ENCODE measurements at places on chromosomes 2 and 18.

- DNase-seq: no peak
These were observed 163.3 kb downstream of the KLHL29 start for GRCh38 chr2:23548143-23548769.

GRCh38 chr2:161135951-161136593 lies 24.2 kb upstream of the TANK start:
- DNase-seq: peak; percentile 24

DNA sequence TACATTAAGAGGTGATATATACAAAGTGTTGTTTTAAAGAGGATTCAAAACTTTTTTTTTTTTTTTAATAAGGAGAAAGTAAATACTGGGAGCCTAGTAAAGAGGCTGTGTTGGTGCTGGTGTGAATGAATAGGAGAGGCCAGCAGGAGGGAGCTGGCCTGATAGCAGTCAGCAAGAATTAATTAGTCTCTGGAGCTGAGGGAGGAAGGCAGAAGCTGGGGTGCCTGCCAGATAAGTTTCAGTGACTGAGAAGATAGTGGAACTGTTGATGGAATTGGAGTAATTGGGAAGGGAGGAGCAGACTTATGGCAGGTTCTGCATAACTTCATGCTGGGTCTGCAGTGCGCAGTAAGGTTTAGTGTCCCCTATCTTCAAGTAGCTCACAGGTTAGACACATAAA lies 36.2 kb upstream of the SNORC start:
- no peak for DNase-seq

DNA sequence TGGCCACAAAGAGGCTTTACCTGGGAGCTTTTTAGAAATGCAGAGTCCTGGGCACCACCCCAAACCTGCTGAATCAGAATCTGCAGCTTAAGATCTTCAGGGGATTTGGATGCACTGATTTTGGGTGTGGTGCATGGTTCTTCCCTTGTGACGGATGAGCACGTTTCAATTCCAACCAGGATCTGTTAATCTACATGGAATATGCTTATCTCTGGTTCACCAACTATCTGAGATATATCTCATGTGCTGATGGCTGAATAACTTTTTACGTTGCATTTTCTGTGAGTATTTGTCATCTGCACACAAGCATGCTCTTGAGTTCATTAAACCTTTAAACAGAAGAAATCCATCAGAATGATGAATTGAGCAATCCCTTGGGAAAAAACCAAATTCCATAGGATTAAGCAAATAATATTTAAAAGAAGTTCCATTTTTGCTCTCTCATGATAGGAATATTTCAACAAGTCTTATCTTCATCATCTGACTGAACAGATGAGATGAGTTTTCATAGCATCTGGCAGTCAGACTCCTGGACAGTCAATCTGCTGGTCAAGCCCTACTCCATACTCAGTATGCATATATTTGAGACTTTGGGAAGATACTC lies 120.6 kb downstream of the PLB1 start:
- DNase-seq: no peak

DNA sequence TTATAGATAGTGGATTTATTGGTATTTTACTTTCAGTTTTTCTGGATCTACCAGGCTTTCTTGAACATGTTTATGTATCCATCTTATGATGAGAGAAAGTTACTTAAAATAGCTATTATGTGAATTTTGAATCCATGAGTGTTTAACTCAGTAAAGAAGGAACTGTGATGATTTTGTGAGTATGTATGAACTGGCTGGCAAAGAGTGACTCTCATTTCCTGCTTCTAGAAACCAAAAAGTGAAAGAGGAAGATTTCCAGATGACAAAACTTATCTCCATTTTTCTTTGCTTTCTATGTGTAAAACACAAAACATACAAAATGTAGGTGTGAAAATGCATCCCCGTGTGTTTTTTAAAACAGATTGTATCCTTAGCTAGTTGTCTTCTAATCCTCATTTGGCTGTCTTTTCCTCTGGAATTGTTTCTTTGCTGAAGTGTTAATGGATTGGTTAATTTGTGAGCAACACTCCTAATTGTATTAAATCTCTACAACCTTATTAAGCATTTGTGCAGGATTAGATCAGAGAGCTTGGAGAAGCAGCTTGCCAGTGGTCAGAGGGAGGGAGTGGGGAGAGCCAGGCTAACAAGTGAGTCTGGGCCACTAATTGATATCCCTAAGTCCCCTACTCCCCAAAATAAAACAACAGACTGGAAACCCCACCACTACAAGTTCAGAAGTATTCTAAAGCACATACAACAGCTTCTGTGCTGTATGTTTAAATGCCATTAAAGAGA lies 23.9 kb downstream of the PTPRM start:
- DNase-seq: peak; percentile 45

- DNase-seq: no peak
These were observed 40.2 kb downstream of the POLR1A start for GRCh38 chr2:86065512-86065911.

GRCh38 chr2:191446910-191447309 lies 201.7 kb downstream of the MYO1B start:
- no peak for DNase-seq

DNA sequence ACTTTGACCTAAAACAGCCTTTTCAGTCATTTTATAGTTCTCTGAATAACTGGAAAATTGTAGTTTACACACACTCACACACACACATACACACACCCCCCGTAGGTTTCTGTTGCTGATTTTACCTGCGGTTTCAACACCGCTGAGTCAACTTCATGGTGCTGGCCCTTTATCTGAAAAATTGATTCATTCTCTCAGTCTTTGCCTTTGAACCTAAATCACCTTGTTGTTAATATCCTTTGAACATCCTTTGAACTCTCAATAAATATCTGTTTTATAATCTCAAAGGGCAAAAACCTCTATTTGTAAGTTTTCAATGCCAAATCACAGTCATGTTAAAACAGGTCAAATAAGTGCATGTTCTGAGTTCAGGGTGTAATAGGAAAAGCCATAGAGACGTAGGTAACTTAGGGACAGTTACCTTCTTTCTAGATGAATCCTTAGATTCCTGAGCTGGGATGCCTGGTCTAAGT lies 109.0 kb upstream of the BZW1 start:
- peak; percentile 35 for DNase-seq

GRCh38 chr2:113887009-113887792 lies 2.7 kb upstream of the ACTR3 start:
- DNase-seq: no peak

GRCh38 chr2:144459937-144460336 lies 60.0 kb downstream of the ZEB2 start:
- peak; percentile 51 for DNase-seq

GRCh38 chr2:164015328-164016123 lies 279.7 kb upstream of the FIGN start:
- no peak for DNase-seq

DNA sequence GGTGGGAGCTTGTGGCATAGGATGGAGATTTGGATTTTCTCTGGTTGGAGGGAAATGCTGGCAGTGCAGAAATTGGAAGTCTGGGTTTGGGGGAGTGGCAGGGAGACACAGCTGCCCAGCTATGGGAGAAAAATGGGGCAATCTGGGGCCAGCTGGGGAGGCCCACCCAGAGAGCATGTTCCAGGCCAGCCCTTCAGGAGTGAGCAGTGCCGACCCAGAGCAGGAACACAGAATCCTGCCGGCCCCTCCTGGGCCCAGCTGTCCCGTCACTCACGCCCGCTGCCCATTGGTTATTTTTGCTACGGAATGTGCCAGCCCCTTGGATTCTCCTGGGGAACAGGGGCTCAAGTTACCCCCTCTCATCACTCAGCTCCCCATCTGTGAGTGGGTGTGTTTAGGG lies 4.9 kb downstream of the SPEG start:
- no peak for DNase-seq

DNA sequence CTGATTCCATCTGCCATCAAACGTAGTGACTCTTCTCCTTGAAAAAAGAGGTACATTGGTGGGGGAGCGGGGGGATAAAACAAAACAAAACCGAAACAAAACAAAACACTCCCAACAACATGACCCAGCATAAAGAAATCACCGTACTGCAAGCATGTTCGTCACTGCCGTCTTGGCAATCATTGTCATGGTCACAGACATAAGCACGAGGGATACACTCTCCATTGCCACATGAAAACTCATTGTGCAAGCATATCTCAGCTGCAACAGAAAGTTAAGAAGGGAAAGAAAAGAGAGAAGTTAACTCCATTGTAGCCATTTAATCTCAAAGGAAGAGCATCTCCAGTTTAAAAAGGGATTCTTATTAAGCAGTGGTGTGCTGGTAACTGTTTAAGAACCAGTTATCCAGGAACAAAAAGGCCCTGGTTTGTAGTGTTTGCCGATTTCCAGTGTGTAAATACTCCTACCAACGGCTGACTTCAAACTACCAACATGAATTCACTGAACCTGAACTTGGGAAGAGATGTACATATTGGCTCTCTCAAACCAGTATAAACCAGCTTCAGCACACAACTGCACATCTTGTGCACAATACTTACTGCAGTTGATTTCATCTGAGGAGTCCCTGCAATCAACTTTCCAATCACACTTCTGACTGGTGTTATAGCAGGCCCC lies 68.2 kb downstream of the LRP2 start:
- no peak for DNase-seq

DNA sequence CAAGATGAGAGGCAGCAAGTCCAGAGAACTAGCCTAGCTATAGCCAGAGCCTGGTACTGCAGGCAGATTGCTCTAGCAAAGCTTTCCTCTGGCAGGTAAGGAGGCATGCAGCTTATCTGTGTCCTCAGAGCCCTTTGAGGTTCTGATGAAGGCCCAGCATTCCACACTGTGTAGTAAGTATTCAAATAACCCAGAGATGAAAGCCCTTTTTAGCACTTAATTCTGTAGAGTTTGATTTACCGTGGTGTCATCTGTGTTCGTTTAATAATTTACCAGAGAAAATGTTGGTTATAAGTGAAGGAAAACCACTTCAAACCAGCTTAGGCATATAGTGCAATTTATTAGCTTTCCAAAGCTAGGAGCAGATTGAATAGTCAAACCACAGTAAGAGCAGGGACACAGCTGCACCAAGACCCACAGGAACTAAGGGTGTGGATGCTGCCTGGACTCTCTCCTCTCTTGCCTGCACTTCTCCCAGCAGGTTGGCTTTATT lies 226.6 kb downstream of the BABAM2 start:
- DNase-seq: no peak

DNA sequence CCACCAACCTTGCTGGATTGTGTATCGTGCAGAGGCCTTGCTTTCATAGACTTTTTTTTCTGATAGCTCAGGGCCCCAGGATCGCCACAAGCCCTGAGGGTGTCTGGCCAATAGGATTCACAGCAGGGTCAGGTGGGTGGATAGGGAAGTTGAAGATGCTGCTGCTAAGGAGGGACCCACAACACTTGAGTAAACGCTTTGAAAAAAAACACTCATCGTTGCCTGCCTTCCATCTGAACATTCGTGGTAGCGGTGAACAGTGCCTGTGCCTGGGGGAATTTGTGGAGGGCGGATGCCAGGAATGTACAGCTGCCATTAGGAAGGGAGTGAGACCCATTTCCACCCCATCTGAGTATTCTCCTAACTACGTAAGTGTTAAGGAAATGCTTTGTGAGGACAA lies 104.6 kb upstream of the TPO start:
- DNase-seq: no peak

- peak; percentile 90 for DNase-seq
These were observed at the start of gene STAT4 for GRCh38 chr2:191150600-191151330. STAT4 (minus strand) TSS chr2:191150994; CDS start chr2:191148203, 2,791 bp downstream.

GRCh38 chr2:189837326-189837725 lies 53.1 kb downstream of the PMS1 start:
- DNase-seq: no peak

DNA sequence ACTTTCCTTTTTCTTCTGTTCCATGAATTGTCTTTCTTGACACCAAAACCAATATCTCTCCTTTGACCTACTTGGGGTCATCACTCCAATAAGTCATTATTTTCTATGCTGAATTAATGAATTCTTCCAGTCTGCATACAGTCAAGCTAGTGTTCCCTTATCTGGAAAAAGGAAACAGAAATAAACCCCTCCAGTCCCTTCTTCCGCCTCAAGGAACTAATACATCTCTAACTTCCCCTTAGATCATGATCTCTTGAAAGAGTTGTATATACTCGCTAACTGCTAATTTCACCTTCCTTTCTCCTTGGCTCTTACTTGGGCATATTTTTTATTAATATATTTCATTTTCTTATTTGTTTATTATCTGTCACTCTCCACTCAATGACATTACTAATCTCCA lies 7.3 kb upstream of the ARHGAP15 start:
- DNase-seq: peak; percentile 52

- no peak for DNase-seq
These were observed 718.2 kb downstream of the DPP10 start for GRCh38 chr2:115160531-115161080.

GRCh38 chr18:42578792-42579191 lies 536.7 kb downstream of the RIT2 start:
- no peak for DNase-seq

DNA sequence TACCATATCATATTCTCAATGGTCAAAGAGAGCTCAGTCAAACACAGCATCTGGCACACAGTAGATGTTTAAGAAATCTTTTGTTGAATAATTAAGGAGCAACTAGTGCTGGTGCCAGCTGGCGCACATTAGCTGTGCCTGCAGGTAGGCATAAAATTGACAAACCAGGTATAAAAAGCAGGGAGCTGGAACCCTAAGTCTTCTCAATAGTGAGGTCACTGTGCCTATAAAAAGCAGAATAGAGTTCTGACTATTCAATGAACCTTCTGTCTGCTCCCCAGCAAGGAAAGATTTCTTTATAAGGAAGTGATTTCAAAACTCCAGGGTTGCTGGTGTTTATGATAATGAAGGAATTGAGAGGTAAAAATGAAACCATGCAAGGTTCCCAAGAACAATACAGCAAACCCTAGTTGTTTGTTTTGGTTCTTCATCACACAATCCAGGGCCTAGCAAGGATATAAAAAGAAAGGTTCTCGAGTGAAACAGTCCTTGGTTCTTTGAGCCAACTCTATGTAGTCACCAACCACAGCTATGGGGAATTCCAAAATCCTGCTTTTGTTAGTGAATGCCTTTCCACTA lies 76.1 kb downstream of the THADA start:
- DNase-seq: peak; percentile 41

GRCh38 chr2:224969633-224970260 lies 72.5 kb downstream of the DOCK10 start:
- no peak for DNase-seq

GRCh38 chr2:85872536-85873161 lies 16.1 kb downstream of the ST3GAL5 start:
- no peak for DNase-seq

DNA sequence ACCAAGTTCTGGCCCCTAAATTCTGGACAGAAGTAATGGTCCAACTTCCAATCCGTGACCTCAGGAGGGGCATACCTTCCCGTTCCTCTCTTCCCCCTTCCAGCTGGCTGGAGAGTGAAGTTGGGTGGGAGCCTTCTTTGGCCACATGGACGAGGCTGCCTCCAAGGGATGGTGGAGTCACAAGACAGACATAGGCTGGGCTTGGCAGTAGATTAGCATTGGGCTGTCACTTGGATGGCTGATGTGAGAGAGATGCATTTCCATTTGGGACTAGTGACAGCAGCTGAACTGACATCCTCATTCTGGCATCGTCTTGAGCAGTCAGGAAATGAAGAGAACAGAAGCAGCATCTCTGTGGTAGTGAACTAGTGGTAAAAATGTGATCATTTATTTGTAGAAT lies 12.6 kb downstream of the NT5DC4 start:
- DNase-seq: no peak

- DNase-seq: peak; percentile 74
These were observed 280 bp upstream of the CYP1B1 start for GRCh38 chr2:38076152-38076709.

- peak; percentile 53 for DNase-seq
These were observed 909 bp downstream of the TGFA start for GRCh38 chr2:70552501-70553333.

- DNase-seq: no peak
These were observed 81.3 kb downstream of the STRADB start for GRCh38 chr2:201532686-201533304.
